Right cardiac atrium (tissue), 5 donors: ENCODE measurements at places on chromosomes 6 and 20. TPM values are rescaled to one million over a fixed set of nuclear protein-coding genes. Genes with fewer than 3 reads are reported as not detected.

ADA gene
- total RNA-seq = 22.8 TPM

SPDEF gene
- total RNA-seq = 0.11 TPM

GNAS-AS1 gene
- total RNA-seq = 0.42 TPM

KHDC1L gene
- total RNA-seq = not detected

FNDC1 gene
- 0.23 TPM for total RNA-seq

POM121L2 gene
- not detected for total RNA-seq

NFKBIL1 gene
- 16.2 TPM for total RNA-seq

KCNS1 gene
- 0.70 TPM for total RNA-seq

MCCD1 gene
- not detected for total RNA-seq

DIDO1 gene
- total RNA-seq = 42.5 TPM

ARFGEF3 gene
- total RNA-seq = 1.5 TPM

PNPLA1 gene
- not detected for total RNA-seq

CTCFL gene
- not detected for total RNA-seq

GLP1R gene
- total RNA-seq = 9.4 TPM

PAX1 gene
- not detected for total RNA-seq

GRM1 gene
- 0.09 TPM for total RNA-seq

KIAA1586 gene
- total RNA-seq = 8.4 TPM

GRM4 gene
- total RNA-seq = not detected

ZCCHC3 gene
- total RNA-seq = 13.0 TPM
